MCF 10A (cell line): ENCODE measurements at places on chromosomes 3 and 15. TPM values are rescaled to one million over a fixed set of nuclear protein-coding genes. Genes with fewer than 3 reads are reported as not detected.

Gene CPLX3
- not detected in 2 replicates for total RNA-seq

Gene ISLR
- not detected in 2 replicates for total RNA-seq

Gene ATP11B
- total RNA-seq: 66.2 and 69.9 TPM in 2 replicates

Gene CAPN3
- 4.7 and 7.5 TPM in 2 replicates for total RNA-seq

Gene ZKSCAN7
- not detected in 2 replicates for total RNA-seq

Gene SIDT1
- 0.22 and 0.28 TPM in 2 replicates for total RNA-seq

Gene SCG5
- total RNA-seq: 4.0 and 7.4 TPM in 2 replicates

Gene GABRB3
- total RNA-seq: not detected in 2 replicates

Gene UROC1
- not detected in 2 replicates for total RNA-seq

DNA sequence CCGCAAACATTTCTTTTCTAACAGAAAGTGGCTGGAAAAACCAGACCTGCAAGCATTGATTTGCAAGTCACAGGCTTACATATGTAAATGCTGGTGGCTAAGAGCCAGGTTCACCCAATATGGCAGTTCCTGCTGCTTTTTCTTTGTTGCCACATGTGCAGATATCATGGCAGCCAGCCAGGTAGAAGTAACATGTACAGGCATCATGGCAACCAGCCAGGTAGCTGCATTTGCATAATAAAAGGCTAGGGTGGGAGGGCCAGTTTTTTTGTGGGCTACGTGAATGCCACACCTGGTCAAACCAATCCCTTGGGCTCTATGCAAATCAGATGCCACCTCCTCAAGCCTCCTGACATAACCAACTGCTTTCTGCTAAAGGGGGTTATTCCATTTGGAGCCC, 2.8 kb upstream of the SMCO1 start:
- DNase-seq: peak; percentile 74
- no peaks in the 10 kb centered on the region for H3K4me1 ChIP-seq
- no peak overlapping the region for H3K4me3 ChIP-seq
- H3K36me3 ChIP-seq: no peaks in the 10 kb centered on the region

- H3K4me3 ChIP-seq: peak overlapping the region; percentile 84
- H3K27ac ChIP-seq: peak overlapping the region; percentile 43
- DNase-seq: peak; percentile 42
- H3K4me1 ChIP-seq: peaks cover 28% of the 10 kb centered on the region
These were observed 883 bp downstream of the MAGEF1 start for GRCh38 chr3:184710870-184711492.

- H3K27me3 ChIP-seq: no peaks in the 10 kb centered on the region
- DNase-seq: peak; percentile 33
- H3K27ac ChIP-seq: peak overlapping the region; percentile 57
- H3K4me3 ChIP-seq: no peak overlapping the region
- H3K4me1 ChIP-seq: peaks cover 25% of the 10 kb centered on the region
- peaks cover 9% of the 10 kb centered on the region for H3K36me3 ChIP-seq
These were observed 7.7 kb downstream of the FILIP1L start for GRCh38 chr3:100106531-100107141.

DNA sequence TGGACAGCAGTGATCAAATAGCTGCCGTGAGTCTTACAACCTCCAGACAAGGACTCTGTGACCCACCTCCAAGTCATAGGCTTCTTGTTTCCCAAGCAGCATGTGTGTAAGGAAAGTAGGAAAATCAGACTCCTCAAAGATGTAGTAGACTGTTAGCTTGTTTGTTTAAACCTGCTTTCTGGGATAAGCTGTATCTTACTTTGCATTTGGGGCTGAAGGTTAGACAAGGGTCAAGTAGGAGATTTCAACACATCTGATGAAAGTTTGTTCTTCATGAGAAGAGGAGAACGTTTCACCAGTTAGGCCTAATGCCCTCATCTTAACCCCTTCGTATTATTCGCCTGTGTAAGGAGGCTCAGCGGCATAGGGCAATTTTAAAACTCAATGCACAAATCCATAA, 756.4 kb upstream of the NR2F2 start:
- H3K4me1 ChIP-seq: no peaks in the 10 kb centered on the region
- H3K27ac ChIP-seq: no peak overlapping the region
- DNase-seq: no peak
- no peaks in the 10 kb centered on the region for H3K27me3 ChIP-seq
- no peaks in the 10 kb centered on the region for H3K36me3 ChIP-seq

GRCh38 chr3:67030785-67031740, 33.0 kb downstream of the KBTBD8 start:
- H3K36me3 ChIP-seq: no peaks in the 10 kb centered on the region
- peaks cover 34% of the 10 kb centered on the region for H3K27me3 ChIP-seq
- no peaks in the 10 kb centered on the region for H3K4me1 ChIP-seq
- no peak for DNase-seq
- H3K27ac ChIP-seq: no peak overlapping the region

GRCh38 chr3:105661461-105661860, 207.4 kb downstream of the CBLB start:
- H3K36me3 ChIP-seq: peaks cover 28% of the 10 kb centered on the region
- no peak overlapping the region for H3K4me3 ChIP-seq
- H3K4me1 ChIP-seq: no peaks in the 10 kb centered on the region

GRCh38 chr15:47764666-47765065, 47.4 kb downstream of the SEMA6D start:
- H3K27me3 ChIP-seq: no peaks in the 10 kb centered on the region
- no peaks in the 10 kb centered on the region for H3K4me1 ChIP-seq
- no peak overlapping the region for H3K4me3 ChIP-seq
- H3K36me3 ChIP-seq: peaks cover 13% of the 10 kb centered on the region
- H3K27ac ChIP-seq: no peak overlapping the region

DNA sequence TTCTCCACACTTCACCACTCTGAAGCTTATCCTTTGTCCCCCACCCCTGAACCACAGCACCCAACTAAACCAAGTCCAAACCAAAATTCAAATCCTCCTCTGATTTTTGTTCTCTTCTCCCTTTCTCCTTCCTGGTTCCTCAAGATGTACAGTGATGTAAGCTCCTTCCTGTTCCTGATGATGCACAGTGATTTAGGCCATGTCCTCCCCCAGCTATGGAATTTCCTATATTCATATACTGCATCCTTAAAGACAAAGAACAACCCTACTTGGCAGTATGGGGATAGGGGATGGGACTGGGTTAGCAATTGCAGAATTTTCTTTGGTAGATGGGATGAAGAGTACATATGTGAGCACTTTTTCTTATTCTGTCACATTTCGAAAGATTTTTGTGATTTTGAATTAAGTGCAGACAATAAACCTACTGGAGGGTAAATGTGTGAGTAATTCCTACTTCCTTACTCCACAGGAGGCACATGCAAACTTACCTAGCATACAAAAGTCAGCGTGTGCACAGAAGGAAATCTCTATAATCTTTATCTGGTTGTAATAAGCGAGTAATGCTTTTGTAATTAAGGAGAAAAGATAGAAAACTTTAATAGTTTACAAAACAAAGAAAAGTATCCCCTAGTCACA, 125.0 kb downstream of the ANO10 start:
- H3K4me3 ChIP-seq: no peak overlapping the region
- peaks cover 18% of the 10 kb centered on the region for H3K4me1 ChIP-seq
- no peak overlapping the region for H3K27ac ChIP-seq
- H3K36me3 ChIP-seq: no peaks in the 10 kb centered on the region
- H3K27me3 ChIP-seq: no peaks in the 10 kb centered on the region

DNA sequence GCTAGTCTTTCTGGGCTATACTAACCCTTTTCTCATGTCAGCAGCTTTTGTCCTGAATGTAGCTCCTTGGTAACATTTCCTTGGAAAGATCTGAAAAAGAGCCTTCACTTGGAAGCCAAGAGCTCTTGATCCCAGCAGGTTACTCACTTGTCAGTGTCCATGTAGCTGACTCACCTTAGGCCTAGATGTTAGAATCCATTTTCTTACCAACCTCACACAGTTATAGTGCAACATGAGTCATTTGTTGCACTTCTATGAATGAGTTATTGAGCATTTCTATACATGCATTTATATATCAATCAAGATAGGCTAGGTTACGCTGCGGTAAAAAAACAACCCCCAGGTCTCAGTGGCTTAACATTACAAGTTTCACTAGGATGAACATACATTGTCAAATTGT, 106.8 kb upstream of the SLC7A14 start:
- peak; percentile 50 for DNase-seq
- peaks cover 33% of the 10 kb centered on the region for H3K4me1 ChIP-seq
- H3K4me3 ChIP-seq: no peak overlapping the region
